DMS153 (cell line): ENCODE measurements at places on chromosomes 11 and 22.

- no peak for DNase-seq
Measured at GRCh38 chr11:25211635-25212254, 714.9 kb downstream of the LUZP2 start.

GRCh38 chr11:62976109-62976508 is 8.7 kb downstream of the SLC22A6 start:
- no peak for DNase-seq

- no peak for DNase-seq
Measured at GRCh38 chr11:118180300-118180703, 3.9 kb upstream of the SCN2B start.

- no peak for DNase-seq
Measured at GRCh38 chr11:14460147-14460546, 39.5 kb downstream of the COPB1 start.

DNA sequence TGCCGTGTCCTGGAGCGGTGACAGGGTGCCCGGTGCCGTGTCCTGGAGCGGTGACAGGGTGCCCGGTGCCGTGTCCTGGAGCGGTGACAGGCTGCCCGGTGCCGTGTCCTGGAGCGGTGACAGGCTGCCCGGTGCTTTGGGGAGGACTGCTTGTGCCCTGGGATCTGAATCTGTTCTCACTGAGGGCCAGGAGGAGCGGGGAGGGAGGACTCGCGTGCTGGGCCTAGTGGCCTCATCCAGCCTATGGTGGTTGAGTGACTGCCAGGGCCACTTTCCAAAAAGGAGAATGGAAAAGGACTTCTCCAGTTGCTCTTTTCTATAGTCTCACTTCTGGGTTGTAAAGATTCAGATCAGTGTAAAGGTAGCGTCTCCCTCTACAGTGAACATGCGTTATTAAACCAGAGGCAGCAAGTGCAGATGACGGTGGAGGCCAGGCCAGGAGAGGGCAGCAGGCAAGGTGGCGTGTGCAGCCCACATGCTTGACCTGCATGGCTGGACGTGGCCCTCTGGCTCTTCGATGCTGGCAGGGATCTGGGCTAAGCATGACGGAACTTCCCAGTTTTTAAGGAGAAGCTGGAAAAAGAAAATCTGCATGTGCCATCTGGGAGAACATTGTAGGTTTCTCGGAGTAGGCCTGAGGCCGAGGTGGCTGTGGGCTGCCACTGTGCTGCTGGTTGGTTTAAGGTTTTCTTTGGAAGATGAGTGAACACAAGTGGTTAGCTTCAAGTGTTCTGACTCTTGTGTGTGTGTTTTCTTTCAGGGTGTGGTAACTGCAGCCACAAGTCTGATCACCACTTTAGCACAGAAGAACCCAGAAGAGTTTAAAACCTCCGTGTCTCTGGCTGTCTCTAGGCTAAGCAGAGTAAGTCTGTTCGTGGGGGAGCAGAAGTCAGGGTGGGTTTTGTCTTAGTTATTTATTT is 55.0 kb downstream of the AP2A2 start:
- DNase-seq = no peak

DNA sequence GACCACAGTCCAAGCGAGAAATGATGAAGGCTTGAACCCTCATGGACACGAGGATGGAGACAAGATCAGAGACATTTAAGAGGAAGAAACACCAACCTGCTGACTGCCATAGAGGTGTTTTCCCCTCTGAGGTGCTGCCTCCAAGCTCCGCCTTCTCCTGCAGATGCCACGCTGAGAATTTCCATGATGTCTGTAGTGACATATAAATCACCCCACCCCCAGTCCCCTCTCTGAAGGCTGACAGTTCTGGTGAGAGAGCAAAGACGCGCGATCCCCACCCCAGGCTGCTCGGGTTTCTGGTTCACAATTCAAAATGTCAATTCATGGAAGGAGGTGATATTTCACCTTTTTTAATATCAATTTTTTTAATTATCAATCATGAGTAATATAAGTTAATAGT is 28.2 kb downstream of the LRRC32 start:
- no peak for DNase-seq

GRCh38 chr11:64762674-64763525 is 3.1 kb upstream of the PYGM start:
- DNase-seq = no peak

DNA sequence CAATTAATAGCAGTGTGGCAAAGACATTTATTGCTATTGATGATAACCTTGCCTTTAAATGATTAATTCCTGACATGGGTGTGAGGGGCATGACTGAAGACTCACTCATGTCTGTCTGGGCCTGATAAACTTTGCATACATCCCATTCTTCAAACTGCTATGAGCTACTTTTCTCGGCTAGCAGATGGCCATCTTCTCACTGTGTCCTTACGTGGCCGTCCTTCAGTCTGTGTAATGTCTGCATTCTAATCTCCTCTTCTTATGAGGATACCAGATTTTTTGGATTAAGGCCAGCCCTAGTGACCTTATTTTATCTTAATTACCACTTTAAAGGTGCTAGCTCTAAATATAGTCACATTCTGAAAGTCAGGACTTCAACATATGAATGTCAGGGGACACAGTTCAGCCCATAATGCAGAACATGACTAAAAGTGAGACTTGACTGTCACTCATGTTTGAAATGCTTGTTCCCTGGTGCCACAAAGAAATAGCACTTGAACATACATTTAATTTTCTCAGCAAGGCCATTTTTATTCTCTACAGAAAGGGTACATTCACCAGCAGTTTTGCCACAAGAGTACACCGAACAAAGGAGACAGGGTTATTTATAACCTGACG is 32.3 kb downstream of the OR10A6 start:
- no peak for DNase-seq

DNA sequence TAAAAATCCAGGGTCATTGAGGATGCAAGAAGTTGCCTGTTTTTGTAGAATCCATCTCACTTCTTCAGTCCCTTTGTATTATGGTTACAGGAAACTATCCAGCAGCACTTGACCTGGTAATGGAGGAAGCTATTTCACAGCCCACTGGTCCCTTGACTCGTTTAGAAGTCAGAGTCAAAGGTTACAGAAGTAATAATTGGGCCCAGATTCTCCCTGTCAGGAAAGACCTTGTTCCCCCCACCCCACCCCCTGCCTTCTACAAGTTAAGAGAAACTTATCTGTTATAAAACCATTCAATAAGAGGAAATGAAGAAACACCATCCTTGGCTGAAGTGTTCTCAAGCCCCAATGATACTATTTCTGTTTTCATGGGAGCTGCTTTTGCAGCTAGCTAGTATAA is 65.8 kb downstream of the CSTPP1 start:
- DNase-seq = no peak

DNA sequence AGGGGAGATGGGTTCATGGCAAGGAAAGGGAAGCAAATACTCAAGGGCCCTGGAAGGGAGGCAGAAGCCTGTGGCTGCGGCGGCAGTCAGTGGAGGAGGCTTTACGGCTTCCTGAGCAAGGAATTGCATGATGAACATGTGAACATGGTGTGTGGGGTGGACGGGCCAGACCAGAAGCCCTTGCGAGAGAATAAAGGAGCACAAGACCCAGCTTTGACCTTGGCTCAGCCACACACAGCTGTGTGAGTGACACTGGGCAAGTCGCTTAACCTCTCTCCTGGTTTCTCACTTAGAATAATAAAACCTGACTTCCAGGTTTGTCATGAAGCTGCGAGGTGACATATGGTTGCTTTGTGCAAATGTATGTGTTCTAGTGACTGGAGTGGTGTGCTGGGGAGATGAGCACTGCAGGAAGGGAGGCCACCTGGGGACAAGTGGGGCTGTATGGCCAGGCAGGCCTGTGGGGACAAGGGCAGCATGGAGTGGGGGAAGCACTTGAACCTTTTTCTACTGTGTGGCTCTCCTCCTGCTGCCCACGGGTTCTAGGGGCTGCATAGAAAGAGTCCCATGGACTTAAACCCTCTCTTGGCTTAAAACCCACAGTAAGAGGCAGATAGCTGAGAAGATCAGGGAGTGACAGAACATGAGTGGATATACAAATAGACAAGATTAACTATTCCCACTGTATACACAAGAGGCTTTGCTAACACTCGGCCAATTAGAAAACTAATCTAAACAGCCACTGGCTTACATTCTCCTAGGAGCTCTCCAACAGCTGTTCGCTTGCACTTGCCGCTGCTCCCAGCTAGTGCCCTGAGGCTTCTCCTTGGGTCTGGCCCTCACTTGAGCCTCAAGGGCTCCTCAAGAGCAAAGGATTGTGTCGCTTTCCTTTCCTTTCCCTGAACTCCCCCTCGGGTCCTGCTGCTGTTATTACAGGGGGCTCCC is 67.3 kb upstream of the CDON start:
- peak; percentile 55 for DNase-seq

DNA sequence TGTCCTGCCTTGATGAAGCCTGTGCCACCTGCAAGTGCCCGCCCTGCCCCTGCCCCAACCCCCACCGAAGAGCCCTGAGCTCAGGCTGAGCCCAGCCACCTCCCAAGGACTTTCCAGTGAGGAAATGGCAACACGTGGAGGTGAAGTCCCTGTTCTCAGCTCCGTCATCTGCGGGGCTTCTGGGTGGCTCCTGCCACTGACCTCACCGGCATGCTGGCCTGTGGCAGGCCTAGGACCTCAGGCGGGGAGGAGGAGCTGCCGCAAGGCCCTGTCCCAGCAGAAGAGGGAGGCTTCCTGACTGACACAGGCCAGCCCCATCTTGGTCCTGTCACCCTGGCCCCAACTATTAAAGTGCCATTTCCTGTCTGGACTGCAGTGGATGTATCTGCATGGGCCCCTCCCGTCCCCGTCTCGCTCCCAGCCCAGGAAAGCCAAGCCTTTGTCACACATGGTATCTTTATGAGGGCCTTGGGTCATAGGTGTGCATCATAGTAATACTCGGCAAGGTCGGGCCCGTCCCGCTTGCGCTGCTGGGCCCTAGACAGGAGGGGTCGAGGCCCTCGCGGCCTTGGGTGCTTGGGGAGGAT is 882 bp downstream of the FREY1 start:
- DNase-seq = no peak

DNA sequence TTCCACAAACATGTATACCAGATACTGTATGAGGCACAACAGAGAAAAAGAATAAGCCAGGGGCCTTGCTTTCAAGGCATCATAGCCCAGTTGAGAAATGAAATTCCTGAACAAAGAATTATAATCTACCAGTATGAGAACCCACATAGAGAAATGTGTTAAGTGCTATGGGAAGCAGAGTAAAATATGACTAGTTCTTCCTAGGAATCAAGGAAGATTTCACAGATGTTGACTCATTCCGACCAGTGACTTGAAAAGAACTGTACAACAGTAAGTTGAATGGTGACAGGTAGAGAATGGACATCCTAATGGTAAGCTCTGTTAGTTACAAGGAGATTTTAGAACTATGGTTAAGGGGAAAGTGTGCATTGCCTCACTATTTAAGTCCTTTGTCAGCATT is 102.6 kb downstream of the TRIM44 start:
- DNase-seq = no peak

DNA sequence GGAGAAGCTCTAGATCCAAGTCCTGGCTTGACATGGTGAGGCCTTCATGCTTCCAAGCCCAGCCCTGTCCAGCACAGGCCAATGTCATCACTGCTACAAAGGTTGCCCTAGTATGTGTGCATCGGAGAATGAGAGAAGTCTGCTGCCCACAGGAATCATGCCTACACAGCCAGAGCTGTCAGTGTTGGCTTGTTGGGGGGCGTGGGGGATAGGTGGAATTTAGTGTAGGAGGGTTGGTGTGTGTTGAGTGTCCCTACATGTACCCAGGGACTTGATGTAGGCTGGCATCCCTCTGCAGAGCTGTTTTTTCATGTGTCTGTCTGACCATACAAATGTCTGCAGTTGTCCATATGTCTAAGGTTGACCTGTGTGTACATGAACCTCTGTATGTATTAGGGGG is 37.6 kb downstream of the SLC22A12 start:
- no peak for DNase-seq

DNA sequence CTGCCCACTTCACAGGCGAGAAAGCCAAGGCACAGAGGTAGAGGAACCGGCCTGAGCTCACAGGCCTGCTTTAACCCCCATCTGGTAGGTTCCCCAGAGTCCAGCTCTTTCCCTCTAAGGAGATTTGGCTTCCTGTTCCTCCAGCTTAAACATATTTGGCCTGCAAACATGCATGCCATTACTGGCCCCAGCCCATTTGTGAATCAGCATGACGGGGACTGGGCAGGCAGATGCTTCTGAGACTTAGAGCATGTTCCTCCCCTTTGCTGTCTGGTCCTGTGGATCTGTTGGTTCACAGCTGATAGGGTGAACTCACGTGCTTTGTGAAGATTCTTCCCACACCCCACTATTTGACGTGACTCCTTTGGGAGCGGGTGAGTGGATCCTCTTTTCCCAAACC is 12.6 kb downstream of the CHST1 start:
- DNase-seq = no peak

DNA sequence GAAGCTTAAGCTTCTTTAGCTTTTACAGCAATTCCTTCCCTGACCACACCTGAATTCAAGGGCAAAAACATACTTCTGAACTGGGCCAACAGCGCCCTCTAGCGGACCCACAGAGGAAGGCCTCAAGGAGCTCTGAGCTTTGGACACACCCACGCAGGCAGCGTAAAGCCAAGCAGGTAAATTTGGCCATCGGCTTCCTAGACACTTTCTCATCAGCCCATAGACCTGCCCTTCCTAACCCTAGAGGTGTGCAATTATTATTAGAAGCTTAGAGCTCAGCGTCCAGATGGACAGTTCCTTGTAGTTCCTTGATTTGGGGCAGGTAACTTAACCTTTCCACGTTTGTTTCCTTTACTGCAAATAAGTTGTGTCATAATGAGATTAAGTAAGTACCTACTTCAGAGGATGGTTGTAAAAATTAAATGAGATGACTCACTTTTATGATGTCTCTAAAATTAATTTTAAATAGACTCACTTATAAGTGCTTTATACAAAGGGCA is 25.7 kb upstream of the HMGXB4 start:
- peak; percentile 73 for DNase-seq

DNA sequence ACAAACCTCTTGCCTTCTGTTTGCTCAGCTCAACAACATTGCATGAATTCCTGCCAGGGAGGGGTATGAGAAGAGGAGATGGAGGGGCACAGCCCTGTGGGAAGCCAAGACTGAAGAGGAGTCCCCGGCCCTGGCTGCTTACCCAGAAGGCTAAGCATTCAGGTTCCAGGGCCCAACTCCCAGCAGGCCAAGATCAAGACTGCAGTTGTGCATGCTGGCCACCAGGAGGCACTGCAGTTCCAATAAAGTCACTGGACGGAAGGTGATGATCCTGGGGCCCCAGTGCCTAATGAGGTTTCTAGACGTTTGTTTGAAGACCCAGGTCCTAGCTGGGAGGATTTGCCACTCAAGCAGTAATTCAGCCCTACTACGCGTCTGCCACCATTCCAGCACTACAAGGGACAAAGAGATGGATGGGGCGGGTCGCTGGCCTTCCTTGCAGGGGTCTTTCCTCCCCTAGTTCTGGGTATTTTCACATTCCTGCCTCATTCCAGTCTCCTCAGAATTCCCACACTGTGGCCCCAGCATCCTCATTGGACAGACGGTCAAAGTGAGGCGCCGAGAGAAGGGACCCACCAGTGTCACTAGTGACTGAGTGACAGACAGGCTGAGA is 23.6 kb downstream of the ALX4 start:
- DNase-seq = peak; percentile 49

- DNase-seq = no peak
Measured at GRCh38 chr11:111878385-111878848, 548 bp downstream of the FDXACB1 start.

GRCh38 chr22:27420195-27420816 is 381.2 kb downstream of the MN1 start:
- no peak for DNase-seq

- no peak for DNase-seq
Measured at GRCh38 chr11:108960501-108960900, 295.6 kb downstream of the DDX10 start.
